Endothelial cell (in vitro differentiated cells): ENCODE measurements at places on chromosomes 16 and 17. TPM values are rescaled to one million over a fixed set of nuclear protein-coding genes. Genes with fewer than 3 reads are reported as not detected.

DNA sequence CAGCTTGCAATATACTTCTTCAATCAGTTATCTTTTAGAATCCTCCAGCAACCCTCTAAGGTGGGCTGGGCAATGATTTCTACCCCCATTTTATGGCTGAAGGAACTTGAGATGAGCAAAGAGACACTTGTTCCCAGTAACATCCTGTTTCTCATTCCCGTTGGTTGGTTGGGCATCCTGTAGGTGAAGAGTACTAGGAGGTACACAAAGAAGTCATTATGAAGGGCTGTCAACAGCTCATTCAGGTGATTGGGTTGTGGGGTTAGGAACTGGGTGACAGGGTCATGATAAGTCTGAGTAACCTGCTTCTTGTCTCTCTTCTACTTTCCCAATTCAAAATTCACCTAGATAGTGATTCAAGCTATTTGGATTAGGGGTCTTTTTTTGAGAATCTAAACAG, 76.5 kb downstream of the MMD start:
- no peak for DNase-seq

DNA sequence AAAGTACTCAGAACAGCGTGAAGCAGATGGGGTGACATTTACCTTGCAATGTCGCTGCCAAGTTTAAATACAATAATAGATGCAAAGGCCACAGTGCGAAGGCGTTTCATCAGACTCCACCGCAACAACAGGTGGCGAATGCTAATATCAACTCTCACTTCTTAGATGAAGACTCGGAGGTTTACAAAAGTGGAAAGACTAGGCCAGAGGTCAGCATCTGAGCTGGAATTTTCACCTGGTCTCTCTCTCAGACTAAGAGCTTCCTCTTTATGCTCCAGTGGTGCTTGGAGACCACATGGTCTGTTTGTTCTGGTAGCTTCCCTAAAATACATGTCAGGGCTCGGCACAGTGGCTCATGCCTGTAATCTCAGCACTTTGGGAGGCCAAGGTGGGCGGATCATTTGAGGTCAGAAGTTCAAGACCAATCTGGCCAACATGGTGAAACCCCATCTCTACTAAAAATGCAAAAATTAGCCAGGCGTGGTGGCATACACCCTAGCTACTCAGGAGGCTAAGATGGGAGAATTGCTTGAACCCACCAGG, 169.1 kb downstream of the XYLT1 start:
- no peak for DNase-seq

DNA sequence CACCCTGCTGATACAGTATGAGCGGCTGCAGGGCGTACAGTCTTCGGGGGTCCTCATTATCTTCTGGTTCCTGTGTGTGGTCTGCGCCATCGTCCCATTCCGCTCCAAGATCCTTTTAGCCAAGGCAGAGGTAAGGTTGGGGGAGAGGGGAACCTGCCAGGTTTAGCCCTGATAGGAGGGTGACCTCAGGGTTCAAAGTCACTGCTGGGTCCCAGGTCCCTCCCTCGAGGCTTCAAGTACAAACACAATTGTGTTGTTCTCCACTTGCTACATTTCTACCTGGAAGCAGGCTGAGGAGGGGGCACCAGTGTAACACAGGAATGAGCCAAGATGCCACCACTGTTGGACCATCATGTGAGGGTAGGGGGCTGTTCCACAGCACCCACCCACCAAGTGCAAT, 22.4 kb downstream of the ABCC3 start:
- DNase-seq = no peak

The SLC47A1 gene
- 6.8 TPM for total RNA-seq

The MVD gene
- 123 TPM for total RNA-seq

- no peak for DNase-seq
These were observed 35.1 kb upstream of the SREBF1 start for GRCh38 chr17:17871913-17872312.

The OR1A1 gene
- total RNA-seq = not detected
